ENCODE measurements at places on chromosomes 16 and 17.

DNA sequence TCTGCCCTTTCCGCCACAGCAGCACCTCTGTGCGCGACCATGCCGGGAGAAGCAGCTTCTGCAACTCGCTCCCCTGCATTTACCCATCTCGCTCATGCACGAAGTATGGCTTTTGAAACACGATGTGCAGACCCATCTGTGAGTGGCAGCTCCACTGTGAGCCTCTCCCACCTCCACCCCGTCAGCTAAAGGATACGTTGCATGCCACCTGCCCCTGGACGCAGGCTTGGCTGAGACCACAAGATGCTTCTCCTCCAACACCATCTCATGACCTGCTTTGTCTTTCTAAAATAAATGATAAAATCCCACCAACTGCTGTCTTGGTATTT, 100.9 kb downstream of the ZNF778 start:
- no peak for DNase-seq

- DNase-seq, result no peak
Observed at GRCh38 chr16:83802135-83802534, 5.6 kb upstream of the HSBP1 start.

DNA sequence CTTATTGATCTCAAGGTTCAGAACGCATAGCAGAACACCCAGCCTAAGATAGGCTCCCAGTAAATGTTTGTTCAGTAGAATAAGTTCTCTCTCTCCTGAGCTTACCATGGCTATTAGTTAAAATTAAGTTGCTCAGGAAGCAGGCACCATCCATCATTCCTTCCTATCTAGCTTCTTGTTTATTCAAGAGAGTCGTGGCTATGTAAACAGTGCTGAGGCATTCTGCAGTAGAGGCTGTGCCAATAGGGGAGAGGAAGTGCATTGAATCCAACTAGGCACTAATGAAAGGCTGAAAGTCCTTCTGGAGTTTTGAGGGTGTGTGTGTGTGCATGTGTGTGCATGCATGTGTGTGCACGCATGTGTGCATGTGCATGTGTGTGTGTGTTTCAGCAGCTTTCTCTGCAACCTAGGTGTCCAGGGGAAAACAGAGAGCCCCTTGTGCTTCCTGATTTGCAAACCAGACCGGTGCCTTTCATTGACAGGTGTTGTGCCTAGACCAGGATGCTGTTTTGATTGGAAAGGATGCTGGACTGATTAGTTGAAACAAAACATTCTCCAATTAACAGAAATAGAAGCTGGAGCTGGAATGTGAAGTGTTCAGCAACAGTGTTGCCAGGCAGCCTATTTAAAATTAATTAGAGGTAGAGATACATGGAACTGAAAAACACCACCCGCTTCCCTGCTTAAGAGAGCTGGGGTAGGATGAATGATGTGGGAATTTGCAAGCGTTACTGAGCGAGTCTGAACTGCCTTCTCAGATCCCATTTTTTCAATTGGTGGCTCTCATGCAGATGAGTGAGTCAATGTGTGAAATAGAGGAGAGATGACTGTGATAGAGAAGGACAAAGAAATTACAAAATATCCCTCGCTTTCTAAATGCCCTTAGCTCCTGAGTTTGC, 103.3 kb upstream of the CLEC3A start:
- DNase-seq, result peak; percentile 14

GRCh38 chr16:50838885-50839284, 97.0 kb downstream of the CYLD start:
- no peak for DNase-seq

DNA sequence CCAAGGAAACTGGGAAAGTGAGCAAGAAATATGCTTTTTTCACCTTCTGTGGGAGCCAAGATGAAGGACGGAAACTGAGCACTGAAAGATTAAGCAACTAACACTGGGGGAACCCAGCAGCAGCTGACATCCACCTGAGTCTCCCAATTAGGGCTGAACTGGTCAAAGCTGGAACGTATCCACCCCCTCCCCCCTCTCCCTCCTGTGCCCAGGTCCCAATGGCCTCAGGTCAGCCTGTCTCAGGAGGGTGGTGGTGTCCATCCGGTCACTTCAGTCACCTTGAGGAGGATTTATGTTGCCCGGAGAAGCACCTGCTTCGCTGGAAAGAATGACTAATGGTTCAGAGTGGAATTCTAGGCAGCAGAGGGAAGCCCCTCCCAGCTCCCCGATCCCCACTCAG, 10.0 kb downstream of the PEMT start:
- no peak for DNase-seq

DNA sequence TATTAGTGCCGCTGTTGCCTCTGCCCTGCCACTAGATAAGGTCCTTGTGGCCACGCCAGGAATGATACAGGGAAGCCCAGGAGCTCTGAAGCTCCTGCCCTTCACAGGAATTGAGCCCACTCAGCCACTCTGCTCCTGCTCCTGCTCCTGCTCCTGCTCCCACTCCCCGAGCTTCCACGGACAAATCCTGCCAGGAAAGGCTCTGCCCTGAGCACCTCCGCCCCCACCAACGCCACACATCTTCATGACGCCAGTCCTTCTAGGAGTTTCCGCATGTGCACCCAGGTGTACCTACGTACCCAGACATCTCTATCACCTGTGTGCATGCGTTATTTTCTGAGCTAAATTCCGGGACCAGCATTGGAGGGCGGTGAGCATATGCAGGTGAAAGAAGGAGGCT, 369.1 kb downstream of the C16orf95 start:
- DNase-seq, result no peak

- no peak for DNase-seq
Observed at GRCh38 chr17:63365366-63366240, 80.5 kb downstream of the CYB561 start.

GRCh38 chr16:58417600-58417999, 25.3 kb downstream of the GINS3 start:
- peak; percentile 19 for DNase-seq

DNA sequence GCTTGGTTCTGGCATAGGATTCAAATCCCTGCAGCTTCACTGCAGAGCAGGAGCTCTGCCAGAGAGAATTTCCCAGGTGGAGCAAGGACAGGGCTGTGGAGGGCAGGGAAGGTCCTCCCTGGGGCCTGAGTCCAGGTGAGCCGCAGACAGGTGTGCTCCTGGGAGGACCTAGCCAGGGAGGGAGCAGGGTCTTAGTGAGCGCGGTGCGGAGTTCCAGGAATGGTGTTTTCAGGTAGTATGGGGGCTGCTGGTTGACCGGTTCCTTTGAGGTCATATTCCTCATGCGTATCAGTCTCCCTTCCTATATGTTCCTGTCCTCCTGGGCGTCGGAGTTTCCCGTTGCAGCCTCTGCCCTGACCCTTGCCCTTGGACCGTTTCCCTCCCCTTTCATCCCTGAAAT, 813.3 kb downstream of the KCNJ18 start:
- no peak for DNase-seq

DNA sequence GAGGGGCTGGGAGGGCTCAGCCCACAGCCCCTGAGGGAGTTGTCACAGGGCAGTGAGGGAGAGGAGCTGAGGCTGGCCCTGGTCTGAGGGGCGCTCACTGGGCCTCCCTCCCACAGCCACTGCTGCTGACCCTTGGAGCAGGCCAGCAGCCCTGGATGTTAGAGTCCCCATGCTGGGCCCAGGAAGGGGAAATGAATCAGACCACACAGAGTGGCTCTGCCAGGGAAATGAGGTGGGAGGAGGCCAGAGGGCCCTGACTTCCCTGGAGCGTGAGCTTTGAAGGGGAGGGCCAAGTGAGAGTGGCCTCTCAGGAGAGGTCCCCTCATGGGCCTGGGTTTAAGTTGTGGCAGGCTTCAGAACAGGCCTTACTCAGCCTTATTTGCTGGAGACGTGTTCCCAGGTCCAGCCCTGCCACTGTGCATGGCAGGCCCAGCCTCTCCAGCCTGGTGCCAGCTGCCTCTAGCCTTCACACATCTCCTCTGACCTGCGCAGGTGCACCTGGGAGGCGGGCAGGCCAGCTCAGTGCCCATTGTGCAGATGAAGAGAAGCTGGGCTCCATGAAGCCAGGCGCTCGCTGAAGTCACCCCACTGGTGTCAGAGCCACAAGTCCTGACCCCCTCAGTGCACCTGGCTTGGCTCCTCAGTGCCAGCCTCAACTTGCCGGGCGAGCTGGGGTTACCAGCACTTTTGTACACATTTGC, 15.4 kb downstream of the GPT2 start:
- DNase-seq, result no peak

DNA sequence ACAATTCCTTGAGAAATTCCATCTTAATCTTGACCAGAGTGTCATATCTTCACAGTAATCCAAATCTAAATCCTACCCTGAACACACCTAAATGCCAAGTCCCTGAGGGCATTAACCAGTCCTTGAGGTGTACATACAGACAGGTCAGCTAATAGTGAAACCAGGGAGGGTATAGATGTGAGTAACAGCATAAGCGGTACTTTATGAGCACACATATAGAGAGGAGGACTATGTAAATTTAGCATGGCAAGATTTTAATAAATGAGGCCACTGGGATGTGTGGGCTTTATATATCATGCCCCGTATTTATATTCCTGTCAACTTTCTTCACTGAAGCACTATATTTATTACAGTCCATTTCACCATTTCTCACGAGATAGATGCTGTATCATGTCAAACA, 80.2 kb downstream of the GP2 start:
- DNase-seq, result no peak

DNA sequence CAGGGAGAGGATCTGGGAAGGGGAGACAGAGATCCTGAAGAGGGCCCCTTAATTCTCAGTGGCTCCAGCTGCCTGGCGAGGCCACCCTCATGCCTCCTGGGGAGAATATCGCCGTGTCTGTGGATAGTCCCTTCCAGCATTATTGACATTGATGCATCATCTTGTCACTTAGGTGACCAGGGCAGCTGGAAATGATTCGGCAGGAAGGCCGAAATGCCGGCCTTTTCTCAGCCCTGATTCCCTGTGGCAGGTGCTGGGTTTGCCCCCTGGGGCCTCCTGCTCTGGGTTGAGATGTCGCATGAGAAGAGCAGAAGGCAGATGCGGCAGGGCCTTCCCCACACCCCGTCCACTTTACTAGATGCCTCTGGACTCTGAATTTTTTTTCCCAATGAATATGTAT, 89.5 kb downstream of the RAP1GAP2 start:
- peak; percentile 49 for DNase-seq

DNA sequence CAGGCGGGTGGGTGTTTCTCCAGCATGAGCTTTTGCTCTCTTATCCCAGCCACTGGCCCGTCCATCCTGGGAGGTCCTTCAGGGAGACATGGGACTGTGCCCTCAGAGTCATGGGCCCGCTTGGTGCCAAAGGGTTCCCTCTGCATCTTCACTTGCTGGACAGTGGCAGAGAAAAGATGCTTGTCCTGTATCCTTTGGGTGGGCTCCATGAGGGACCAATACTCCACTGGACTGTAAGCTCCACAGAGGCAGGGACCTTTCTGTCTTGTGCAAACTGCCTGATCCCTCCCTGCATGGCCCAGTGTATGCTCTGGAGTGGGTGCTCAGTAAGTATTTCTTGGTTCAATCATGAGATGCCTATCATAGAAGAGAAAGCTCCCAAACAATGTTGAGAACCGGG, 184.8 kb upstream of the WSCD1 start:
- DNase-seq, result no peak

GRCh38 chr16:4461250-4462085, 13.0 kb downstream of the NMRAL1 start:
- DNase-seq, result peak; percentile 40

DNA sequence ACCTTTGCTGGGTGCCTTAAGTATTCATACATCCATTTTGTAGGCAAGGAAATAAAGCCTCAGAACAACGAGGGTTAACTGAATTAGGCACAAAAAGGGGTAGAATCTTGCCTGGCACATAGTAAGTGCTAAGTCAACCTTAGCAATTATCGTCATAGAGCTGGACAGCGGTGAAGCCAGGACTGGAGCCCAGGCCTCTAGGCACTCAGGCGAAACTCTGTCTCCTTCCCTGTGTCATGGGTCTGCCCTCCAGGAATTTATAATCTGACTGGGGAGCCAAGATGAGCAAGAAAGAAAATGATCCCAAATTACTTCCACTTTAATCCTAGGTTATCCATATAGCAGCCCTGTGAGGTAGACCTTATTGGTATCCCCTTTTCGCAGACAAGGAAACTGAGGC, 61.4 kb downstream of the KATNIP start:
- DNase-seq, result peak; percentile 39

GRCh38 chr17:21282231-21282630, 2.3 kb upstream of the MAP2K3 start:
- no peak for DNase-seq

DNA sequence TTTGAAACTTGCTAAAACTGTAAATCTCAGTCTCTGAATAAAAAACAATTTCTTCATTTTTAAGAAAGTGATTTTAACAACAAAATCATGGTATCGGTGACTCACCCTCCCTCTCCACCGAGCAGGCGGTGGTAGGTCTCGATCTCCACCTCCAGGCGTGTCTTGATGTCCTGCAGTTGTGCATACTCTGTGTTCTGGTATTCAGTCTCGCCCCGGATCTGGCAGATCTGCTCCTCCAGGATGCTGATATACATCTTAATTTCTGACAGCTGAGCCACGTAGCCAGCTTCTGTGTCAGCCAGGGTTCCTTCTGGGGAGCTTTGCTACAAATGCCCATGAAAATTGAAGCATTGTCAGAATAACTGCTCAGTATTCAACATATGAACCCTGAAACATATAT, 15.4 kb upstream of the KRT24 start:
- DNase-seq, result no peak

DNA sequence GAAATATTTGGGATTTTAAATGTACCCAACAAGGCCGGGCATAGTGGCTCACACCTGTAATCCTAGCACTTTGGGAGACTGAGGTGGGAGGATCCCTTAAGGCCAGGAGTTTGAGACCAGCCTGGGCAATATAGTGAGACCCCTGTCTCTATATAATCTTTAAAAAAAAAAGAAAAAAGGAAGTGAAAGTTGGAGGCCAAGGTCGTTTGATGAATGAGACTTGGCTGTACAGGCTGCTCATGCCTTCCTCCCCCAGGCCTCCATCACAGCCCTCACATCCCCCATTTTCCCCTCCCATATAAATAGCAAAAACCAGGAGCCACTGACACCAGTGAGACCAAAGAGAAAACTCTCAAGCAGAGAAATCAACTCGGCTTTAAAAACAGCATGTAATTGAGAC, 3.3 kb upstream of the CA7 start:
- DNase-seq, result no peak

All from NCI-H69 (cell line).